ENCODE measurements at places on chromosomes 2 and 18.

DNA sequence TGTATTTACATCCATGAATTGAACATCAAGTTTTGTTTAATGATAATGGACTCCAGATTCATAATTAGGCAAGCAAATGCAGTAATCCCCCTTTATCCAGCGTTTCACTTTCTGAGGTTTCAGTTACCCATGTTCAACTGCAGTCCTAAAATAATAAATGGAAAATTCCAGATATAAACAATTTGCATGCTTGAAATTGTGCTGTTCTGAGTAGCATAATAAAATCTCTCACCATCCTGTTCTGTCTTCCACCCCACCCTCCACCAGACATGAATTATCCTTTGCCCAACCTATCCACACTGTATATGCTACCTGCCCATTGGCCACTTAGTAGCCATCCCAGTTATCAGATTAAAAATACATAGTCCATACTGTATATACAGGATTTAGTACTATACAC, 224.5 kb upstream of the CHAC2 start:
- no peaks in the 10 kb centered on the region for H3K4me1 ChIP-seq
- DNase-seq, result no peak
- H3K4me3 ChIP-seq, result no peak overlapping the region
- H3K27ac ChIP-seq, result no peak overlapping the region
- no peaks in the 10 kb centered on the region for H3K36me3 ChIP-seq
- no peaks in the 10 kb centered on the region for H3K27me3 ChIP-seq

DNA sequence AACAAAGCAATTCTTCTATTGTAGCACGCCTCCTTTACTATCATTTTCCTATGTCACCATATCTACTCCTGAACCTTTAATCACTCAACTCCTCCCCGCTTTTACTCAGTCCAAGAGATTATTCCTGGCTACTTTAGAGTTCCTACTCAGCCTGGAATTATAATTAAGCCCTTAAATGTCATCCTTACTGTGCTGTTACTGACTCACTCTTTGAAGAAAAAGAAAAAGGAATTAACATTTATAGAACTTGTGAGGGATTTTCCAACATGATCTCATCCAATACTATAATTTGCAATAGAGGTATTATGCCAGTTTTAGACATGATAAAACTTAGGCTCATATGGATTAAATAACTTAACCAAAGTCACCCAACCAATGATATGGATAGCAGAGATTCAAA, 61.7 kb downstream of the CCDC88A start:
- no peak overlapping the region for H3K27ac ChIP-seq
- DNase-seq, result no peak
- H3K4me1 ChIP-seq, result no peaks in the 10 kb centered on the region
- H3K36me3 ChIP-seq, result no peaks in the 10 kb centered on the region
- no peak overlapping the region for H3K4me3 ChIP-seq

DNA sequence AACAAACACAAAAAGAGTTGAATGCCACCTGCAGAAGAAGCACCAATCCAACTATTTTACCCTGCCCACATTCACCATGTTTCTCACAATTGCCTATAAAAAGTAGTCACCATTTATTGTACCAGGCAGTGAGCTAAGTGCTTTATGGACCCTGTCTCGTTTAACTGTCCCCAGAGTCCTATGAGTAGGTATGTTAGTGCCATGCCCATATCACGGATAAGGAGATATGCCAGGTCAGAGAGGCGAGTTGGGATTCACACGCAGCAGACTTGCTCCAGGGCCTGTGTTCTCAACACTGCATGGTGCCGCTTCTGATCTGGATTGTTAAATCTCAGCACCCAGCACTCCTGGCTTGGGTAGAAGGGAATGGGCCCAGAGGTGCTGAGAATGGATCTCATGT, 49.1 kb upstream of the CYP1B1 start:
- no peaks in the 10 kb centered on the region for H3K36me3 ChIP-seq
- H3K4me3 ChIP-seq, result no peak overlapping the region
- H3K27me3 ChIP-seq, result no peaks in the 10 kb centered on the region
- DNase-seq, result no peak

DNA sequence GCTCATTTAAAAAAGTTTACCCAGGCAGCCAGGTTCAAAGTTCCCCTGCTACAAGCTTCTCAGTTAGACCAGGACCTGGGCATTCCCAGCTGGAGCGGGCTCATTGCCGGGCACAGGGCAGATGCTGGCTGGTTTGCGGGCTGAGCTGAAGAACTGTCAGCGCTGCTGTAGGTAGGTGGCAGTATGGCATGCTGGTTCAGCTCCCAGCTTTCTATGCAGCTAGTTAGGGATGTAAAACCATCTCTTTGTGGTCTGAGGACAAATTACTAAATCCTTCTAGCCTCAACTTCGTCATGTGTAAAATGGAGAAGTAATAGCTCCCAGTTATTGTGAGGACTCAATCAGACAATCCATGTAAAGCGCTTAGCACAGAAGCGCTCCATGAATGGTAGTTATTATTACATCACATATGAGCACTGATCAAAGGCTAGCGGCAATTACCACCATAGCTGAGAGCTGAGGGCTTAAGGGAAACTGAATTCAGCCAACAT, 2.4 kb upstream of the LDLRAD4 start:
- H3K27ac ChIP-seq, result peak overlapping the region; percentile 51
- H3K4me3 ChIP-seq, result no peak overlapping the region
- H3K4me1 ChIP-seq, result peaks cover 36% of the 10 kb centered on the region

GRCh38 chr2:176501617-176502016, 232.4 kb downstream of the MTX2 start:
- H3K4me1 ChIP-seq, result peaks cover 23% of the 10 kb centered on the region
- H3K36me3 ChIP-seq, result no peaks in the 10 kb centered on the region
- no peak overlapping the region for H3K4me3 ChIP-seq

DNA sequence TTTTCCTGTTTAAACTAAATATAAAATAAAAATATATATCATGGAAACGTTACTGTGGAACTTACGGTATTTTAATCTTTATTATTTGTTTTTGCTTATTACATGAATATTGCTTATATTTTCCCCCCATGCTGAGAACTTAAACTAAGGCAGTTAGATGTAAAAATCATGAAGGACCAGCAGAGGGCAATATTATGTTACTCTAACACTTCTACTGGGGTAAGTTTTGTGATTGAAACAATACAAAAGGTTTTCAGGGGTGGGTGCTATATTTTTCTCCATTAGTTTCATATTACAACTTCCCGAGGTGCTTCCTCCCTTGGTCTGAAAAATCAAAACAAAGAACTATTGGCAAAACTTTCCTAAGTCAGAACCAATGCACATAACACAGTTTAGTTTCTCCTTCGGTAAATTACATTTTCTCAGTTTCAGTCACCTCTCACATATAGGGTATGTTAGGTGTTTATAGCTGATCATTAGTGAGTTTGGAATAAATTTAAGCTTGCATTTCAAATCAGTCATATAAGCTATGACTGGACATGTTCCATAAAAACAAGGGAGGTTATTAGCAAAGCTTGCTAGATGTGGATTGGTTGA, 54.8 kb downstream of the ZNF407 start:
- H3K27me3 ChIP-seq, result no peaks in the 10 kb centered on the region
- H3K36me3 ChIP-seq, result no peaks in the 10 kb centered on the region
- no peak for DNase-seq
- no peak overlapping the region for H3K27ac ChIP-seq
- peaks cover 4% of the 10 kb centered on the region for H3K4me1 ChIP-seq

DNA sequence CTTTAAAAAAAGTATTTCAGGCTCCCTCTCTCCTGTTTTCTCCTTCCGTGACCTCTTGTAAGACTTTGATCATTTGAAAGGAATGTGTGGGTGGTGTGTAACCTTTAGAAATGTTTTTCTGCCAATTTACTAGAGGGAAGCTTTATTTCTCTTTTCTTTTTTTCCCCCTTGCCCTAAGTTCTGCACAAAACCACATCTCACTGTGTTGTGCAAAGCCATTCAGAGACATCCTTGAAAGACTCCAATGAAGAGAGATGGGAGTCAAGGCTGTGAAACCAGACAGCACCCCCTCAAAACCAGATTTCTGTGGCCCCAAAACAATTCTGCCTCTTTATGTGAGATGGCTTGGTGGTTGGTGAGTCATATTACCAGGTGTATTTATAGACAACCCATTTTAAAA, 184.6 kb upstream of the ERBB4 start:
- DNase-seq, result no peak
- no peak overlapping the region for H3K27ac ChIP-seq
- H3K4me1 ChIP-seq, result no peaks in the 10 kb centered on the region
- H3K4me3 ChIP-seq, result no peak overlapping the region
- H3K36me3 ChIP-seq, result no peaks in the 10 kb centered on the region

- no peak overlapping the region for H3K4me3 ChIP-seq
- H3K36me3 ChIP-seq, result peaks cover 5% of the 10 kb centered on the region
- no peak for DNase-seq
- H3K4me1 ChIP-seq, result peaks cover 35% of the 10 kb centered on the region
- H3K27ac ChIP-seq, result peak overlapping the region; percentile 96
Measured at GRCh38 chr2:27781496-27781895, 10.0 kb downstream of the MRPL33 start.
